Kidney (tissue), 22 donors: ENCODE measurements at places on chromosomes 4 and X. TPM values are rescaled to one million over a fixed set of nuclear protein-coding genes. Genes with fewer than 3 reads are reported as not detected.

The SPANXC gene
- polyA plus RNA-seq = not detected

DNA sequence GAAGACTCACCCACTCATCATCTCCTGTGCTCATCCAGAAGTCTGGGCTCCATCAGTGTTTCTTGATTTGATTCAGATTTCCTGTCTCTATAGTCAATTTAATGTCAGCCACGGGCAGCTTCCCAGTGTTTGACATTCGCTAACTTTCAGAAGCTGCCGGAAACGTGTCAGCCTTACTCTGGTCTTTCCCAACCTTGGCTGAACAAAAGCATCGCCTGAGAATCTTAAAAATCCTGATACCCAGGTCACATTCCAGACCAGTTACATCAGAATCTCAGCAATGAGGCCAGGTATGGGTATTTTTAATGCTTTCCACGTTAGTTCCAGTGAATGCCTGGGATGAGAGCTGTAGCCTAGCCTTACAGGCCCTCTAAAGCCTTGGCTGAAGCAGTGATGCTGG lies 233.8 kb downstream of the FRMPD4 start:
- DNase-seq = no peak

- no peak for DNase-seq
Measured at GRCh38 chr4:25552580-25553271, 102.9 kb upstream of the SLC34A2 start.

DNA sequence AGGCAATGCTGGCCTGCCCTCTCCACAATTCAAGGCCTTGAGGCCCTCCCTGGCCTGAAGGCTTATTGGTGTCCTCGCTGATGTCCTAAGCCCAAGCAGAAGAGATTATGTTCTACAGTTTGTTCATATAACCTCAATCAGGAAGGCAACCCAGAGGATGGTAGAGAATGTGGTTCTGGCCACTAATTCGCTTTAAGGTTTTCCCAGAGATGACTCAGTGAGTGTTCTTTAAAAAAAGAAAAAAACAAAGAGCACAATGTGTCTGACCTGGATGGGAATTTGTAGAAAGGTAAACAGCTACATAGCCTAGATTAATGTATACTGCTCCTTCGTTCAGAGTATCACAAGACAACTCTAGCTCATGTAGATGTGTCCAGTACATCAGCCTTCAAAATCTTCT lies 66.0 kb downstream of the MANBA start:
- DNase-seq = no peak

DNA sequence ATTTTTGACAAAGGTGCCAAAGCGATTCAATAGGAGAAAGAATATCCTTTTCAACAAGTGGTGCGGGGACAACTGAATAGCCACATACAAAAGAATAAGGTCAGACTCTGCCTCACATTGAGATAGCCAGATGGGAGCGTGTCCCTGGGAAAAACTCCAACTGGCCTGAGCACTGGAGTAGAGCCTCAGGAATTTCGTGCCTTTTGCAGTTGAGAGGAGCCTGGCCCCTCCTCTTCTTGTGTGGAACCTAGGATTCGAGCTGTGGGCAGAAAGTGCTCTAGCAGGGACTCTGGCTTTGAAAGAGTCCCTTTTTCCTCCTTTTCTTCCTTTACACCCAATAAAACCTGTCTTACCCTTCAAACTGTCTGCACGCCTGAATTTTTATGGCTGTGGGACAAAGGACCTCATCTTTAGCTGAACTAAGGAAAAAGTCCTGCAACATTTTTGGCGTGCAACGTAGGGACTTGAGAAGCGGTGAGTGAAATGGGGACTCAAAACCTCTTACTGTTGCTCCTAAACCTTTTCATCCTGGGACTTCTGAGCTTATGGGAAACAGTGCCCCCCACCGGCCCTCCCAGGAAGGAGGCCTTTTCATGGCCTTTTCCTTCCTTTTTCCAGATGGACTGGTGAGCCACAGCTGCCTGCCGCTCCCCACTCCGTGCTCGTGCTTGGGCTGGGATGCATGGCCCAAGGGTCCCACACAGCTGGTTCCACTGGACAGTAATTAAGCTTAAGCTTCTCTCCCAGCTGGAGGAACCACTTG lies 68.6 kb downstream of the BMP15 start:
- DNase-seq = no peak

DNA sequence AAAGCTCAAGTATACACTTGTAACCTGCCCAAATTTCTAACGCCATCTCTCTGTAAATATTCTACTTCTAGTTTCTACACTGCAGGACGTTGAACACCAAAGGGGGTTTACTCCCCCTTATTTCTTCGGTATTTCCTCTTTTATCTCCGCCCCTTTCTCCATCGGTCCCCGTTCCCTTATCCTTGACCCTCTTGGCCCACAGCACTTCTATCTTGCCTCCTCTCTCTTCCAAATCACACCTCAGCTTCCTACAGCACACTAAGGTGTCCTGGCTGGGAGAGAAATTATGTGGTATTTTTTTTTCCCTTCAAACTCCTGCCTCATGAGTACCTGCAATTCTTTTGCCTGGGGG lies 715 bp downstream of the ZMAT1 start:
- DNase-seq = no peak

- DNase-seq = no peak
Measured at GRCh38 chr4:99917575-99917974, 23.3 kb upstream of the LAMTOR3 start.

- no peak for DNase-seq
Measured at GRCh38 chrX:71627588-71628404, 9.5 kb upstream of the CXCR3 start.
